ENCODE measurements at places on chromosomes 4 and X. TPM values are rescaled to one million over a fixed set of nuclear protein-coding genes. Genes with fewer than 3 reads are reported as not detected.
A peak's percentile ranks its signal among the peaks of the same experiment; 100 is the strongest.

DNA sequence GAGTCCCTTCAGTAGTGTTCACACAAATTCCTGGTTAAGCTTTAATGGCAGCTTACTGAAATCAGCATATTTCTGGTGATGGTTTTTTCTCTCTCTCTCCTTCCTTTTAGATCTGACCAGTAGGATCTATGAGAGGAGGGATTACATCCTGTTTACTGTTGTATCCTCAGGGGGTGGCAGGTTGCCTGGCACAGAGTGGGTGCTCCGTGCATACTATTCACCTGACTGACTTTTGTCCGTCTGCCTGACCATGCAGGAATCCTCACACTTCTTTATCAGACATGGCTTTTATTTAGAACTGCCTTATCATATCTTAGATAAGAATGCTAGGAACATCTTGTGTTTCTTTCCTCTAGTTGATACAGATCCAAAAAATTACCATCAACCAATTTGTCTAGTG, 29.6 kb downstream of the MCUB start:
- H3K27me3 ChIP-seq = no peaks in the 10 kb centered on the region
- no peak for DNase-seq
- H3K36me3 ChIP-seq = peaks cover 5% of the 10 kb centered on the region
- peaks cover 4% of the 10 kb centered on the region for H3K4me1 ChIP-seq
- no peak overlapping the region for H3K4me3 ChIP-seq
- no peak overlapping the region for H3K27ac ChIP-seq

GRCh38 chrX:129982300-129983251, at the start of gene BCORL1:
TSS of gene BCORL1 (plus strand) at chrX:129982635. CDS start at chrX:130005232, 22,597 bp downstream.
- H3K36me3 ChIP-seq = no peaks in the 10 kb centered on the region
- DNase-seq = peak; percentile 71
- peaks cover 22% of the 10 kb centered on the region for H3K4me1 ChIP-seq
- no peak within 1 kb of the TSS for H3K4me3 ChIP-seq
- H3K27me3 ChIP-seq = no peaks in the 10 kb centered on the region

Gene SSX2B
- not detected for total RNA-seq

DNA sequence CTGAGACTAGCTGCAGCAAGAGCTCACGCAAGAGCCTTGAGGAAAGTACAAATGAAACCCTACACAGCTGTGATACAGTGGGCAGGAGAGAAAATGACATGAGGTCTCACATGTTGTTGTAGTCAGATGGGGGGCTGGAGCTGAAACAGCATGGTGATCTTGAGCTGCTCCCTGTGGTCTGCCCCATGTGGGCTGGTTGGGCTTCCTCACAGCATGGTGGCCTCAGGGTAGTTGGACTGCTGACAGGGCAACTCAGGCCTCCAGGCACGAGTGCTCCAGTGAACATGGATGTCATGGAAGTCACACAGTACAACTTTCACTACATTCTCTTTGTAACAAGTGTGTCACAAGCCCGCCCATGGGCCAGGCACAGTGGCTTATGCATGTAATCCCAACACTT, 3.4 kb upstream of the MAN2B2 start:
- no peak overlapping the region for H3K27ac ChIP-seq
- peaks cover 65% of the 10 kb centered on the region for H3K27me3 ChIP-seq
- no peak for DNase-seq

- H3K27me3 ChIP-seq = no peaks in the 10 kb centered on the region
- peaks cover 25% of the 10 kb centered on the region for H3K4me1 ChIP-seq
These were observed 564 bp downstream of the PGK1 start for GRCh38 chrX:78104447-78105176.

- H3K27ac ChIP-seq = no peak overlapping the region
- no peak for DNase-seq
- no peak overlapping the region for H3K4me3 ChIP-seq
These were observed 10.1 kb upstream of the BMP2K start for GRCh38 chr4:78766026-78766425.

Gene LDB2
- total RNA-seq = 9.6 TPM

- no peak overlapping the region for H3K4me3 ChIP-seq
- no peak for DNase-seq
- H3K4me1 ChIP-seq = peaks cover 2% of the 10 kb centered on the region
These were observed 79.8 kb upstream of the GPM6A start for GRCh38 chr4:175891851-175892250.
